Activated CD4-positive, CD25-positive, alpha-beta regulatory T cell treated with anti-CD3 and anti-CD28 coated beads, Interleukin-2, amount 50 U/mL, for 24 hours (primary cell): ENCODE measurements at places on chromosomes 12 and 14.

DNA sequence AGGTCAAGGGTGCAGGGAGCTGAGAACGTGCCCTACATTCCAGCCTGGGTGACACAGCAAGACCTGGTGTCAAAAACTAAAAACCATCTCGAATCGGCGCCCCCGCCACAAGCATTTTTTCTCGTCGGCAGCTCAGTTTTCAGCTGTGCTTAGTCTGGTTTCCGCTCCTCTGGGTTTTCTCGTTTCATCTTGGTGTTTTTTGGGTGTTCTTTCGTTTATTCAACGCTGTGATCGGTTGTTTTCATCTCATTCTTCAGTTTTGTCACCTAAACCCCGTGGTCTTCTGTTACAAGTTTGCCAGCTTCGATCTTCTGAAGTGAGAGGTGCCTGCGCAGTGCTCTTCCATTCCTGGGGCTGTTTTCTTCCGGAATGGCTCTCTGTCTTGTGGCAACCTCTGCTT lies 41.4 kb downstream of the NOC4L start:
- no peak for ATAC-seq

GRCh38 chr12:121960541-121960940 lies 42.1 kb downstream of the CFAP251 start:
- no peak for ATAC-seq

DNA sequence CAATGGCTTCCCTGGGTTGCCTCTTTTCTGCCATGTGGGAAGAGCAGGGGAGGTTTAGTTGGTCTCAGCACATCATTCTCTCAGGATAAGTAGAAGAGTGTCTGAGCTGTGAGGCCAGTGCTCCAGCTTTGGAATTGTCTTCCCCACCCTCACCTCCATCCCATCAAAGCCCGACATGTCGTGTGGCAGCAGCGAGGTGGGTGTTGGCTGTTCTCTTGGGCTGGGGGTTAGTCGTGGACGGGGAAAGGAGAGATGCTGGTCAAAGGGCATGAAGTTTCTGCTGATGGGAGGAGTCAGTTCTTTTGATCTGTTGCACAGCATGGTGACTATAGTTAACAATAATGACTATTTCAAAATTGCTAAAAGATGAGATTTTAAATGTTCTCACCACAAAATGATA lies 404.2 kb downstream of the TMEM121 start:
- no peak for ATAC-seq

DNA sequence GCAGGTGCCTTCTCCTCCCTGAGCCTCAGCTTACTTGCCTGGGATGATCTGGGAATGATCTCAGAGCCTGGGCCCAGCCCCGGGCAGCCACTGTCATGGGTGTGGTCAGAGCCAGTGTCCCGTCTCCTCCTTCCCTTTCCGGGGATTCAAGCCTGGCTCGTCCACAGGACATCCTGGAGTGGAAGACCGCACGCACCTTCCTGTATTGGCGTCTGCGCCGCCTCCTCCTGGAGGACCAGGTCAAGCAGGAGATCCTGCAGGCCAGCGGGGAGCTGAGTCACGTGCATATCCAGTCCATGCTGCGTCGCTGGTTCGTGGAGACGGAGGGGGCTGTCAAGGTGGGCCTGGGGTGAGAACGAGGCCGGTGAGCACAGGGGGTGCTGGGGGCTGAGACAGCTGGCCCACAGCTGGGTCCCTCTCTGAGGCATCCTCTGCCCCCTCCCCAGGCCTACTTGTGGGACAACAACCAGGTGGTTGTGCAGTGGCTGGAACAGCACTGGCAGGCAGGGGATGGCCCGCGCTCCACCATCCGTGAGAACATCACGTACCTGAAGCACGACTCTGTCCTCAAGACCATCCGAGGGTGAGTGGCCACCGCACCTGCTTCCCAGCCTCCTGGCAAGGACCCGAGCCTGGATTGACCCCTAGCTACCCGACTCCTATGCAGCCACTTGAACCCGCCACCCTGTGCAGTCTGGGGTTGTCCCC lies 44.0 kb downstream of the FOXN4 start:
- no peak for ATAC-seq

- ATAC-seq, result no peak
These were observed 3.6 kb upstream of the LGALS3 start for GRCh38 chr14:55125403-55125802.

DNA sequence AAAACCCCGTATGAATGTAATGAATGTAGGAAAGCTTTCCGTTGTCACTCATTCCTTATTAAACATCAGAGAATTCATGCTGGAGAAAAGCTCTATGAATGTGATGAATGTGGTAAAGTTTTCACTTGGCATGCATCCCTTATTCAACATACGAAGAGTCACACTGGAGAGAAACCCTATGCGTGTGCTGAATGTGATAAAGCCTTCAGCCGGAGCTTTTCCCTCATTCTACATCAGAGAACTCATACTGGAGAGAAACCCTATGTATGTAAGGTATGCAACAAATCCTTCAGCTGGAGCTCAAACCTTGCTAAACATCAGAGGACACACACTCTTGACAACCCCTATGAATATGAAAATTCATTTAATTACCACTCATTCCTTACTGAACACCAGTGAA lies 23.8 kb downstream of the ZNF891 start:
- ATAC-seq, result no peak

DNA sequence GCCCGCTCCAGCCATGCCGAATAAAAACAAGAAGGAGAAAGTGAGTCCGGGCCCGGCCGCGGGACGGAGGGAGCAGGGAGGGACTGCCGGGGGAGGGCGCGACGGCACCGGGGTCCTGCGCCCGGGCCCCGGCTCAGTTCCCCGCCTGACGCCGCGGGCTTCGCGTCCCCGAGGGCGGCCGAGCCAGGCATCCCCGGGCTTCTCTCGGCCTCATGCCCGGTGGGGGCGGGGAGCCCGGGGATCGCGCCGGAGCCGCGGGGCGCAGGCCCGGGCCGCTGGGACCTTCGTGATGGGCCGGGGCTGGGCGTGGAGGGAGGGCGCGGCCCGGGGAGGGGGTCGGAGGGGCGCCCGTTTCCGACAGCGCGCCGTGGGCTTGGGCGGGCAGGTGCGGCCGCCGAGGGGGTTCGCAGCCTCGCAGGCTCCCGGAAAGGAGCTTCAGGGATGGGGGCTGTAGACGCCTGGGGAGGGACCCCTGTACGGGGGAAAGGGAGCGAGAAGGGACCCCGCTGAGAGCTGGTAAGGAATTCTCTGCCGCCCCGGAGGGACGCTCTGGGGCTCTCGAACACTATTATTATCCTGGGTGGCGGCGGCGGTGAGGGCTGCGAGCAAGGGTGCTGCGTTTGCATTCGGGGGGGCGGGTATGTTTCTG lies 496 bp downstream of the PPP2R5C start:
- ATAC-seq, result peak; percentile 3

GRCh38 chr12:98295681-98296080 lies 219.7 kb upstream of the TMPO start:
- no peak for ATAC-seq

- no peak for ATAC-seq
These were observed 226.1 kb downstream of the FOXN3 start for GRCh38 chr14:89190765-89191513.

DNA sequence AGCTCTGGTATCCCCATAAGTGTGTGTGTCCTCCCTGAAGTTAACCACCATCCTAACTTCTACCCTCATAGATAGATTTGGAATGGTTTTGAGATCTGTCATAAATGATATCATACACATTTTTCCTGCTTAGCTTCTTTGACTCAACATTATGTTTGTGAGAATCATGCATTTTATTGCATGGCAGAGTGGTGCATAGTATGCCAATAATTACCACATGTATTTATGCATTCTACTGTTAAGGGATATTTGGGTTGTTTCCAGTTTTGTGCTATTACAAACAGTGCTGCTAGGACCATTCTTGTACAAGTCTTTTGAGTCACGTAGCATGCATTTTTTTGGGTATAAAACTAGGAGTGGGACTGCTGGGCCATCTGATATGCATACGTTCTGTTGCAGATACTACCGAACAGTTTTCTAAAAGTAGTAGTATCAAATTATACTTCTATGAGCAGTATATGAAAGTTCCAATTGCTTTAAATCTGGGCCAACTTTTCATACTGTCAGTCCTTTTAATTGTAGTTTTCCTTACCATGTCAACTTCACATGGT lies 13.4 kb downstream of the GRIP1 start:
- no peak for ATAC-seq

DNA sequence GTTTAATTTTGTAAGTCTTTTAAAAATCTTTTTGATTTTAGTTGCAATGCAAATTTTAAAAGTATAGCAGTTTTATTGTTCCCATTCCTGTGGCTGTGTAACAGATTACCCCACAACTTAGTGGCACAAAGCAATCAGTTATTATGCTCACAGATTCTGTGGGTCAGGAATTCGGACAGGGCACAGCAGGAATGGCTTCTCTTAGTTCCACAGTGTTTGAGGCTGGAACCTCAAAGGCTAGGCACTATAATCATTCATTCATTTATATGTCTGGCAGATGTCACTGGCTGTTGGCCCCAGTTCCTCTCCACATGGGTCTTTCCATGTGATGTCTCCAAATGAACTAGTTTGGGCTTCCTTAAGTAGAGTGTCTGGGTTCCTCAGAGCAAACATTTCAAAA lies 193.3 kb downstream of the RAD51B start:
- no peak for ATAC-seq

GRCh38 chr14:75980856-75981255 lies 939 bp downstream of the TGFB3 start:
- ATAC-seq, result no peak

DNA sequence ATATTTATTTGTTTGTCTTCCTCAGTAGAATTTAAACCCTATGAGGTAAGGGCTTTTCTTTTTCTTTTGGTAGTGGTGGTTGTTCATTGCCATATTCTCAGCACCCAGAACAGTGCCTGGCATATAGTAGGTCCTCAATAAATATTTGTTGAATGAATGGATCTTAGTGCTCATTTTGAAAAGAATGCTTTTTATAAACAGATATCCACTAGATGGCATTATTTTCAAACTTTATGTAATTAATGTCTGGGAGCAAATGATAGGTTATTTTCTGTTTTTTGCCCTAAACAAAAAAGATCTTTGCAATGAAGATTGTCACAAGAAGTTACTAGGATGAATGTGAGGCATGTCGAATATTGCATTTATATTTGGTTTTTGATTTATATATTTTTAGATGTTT lies 64.1 kb downstream of the RAD51B start:
- ATAC-seq, result no peak

GRCh38 chr12:51192284-51192671 lies 19.3 kb upstream of the TFCP2 start:
- ATAC-seq, result no peak

DNA sequence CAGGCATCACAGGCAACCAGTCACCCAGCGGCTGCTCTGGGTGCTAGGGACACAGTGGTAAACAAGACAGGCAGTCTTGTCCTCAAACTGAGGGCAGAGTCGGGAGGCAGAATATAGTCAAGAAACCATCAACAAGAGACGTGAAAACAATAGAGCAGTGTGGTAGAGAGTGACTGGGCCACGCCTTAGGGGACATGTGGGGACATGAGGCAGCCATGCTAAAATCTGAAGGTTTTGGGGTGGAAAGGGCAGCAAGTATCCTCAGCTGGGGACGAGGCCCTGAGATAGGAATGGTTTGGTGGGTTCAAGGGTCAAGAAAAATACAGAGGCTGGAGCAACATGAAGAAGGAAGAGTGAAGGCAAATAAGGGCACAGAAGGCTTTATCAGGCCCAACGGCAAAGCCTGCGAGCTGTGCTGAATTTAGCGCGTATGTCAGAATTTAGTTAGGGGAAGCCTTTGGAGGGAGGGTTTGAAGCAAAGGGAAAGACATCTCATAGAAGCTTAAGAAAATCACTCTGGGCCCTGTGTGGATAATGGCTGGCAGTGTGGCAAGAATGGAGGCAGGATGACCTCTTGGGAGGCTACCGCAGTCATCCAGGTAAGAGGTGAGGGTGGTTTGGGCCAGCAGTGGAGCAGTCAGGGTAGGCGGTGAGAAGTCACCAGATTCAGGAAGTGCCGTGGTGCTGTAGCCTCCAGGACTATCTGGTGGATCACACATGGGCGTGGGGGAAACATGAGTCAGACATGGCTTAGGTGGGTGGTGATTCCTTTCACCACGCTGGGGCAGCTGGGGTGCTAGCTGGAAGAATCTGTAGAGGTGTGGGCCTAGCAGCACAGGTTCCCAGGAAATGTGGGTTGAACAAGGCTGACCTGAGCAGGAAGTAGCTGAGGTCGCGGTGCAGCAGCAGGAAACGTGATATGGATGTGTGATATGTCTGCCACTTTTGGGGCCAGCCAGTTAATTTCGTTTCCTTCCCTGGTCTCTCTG lies 3.0 kb downstream of the EVL start:
- ATAC-seq, result peak; percentile 37

- ATAC-seq, result no peak
These were observed 16.4 kb upstream of the NUDT4 start for GRCh38 chr12:93361151-93361919.

DNA sequence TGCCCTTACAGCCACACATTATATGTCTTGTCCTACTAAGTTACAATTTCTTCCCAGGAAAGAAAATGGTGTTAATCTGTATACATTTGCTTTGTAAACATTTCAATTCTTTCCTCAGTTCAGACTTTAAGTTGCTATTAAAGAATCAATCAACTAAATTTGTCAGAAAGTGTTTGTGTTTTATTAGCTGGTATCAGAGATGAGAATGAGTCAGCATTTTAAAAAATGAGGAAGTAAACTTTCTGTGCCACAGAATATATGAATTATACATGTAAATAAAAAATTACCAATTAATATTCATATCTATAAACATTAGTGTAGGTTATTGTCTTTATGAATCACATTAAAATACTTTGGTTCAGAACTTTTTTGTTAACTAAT lies 82.0 kb downstream of the LMO3 start:
- no peak for ATAC-seq

- ATAC-seq, result no peak
These were observed 1.7 kb downstream of the TBX3 start for GRCh38 chr12:114682106-114682784.

- no peak for ATAC-seq
These were observed 35.5 kb upstream of the DYRK2 start for GRCh38 chr12:67613040-67613439.

DNA sequence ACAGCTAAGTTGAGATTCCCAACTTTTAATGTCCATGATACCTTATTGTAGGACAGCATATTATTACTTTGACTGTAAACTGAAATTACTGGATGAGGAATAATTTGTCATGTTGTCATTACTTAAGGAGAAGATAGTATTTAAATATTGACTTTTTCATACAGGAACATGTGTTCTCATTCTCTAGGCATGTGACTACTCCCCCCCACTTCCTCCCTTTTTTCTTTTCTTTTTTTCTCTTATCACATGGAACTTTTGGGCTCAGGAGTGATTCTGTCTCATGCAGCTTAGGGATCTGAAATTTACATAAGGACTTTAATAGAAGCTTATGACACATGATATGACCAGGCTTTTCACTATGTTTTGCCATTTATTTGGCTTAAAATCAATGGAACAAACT lies 127.7 kb upstream of the SLCO1C1 start:
- ATAC-seq, result no peak

- peak; percentile 75 for ATAC-seq
These were observed 22.6 kb downstream of the GPHB5 start for GRCh38 chr14:63296060-63296563.

DNA sequence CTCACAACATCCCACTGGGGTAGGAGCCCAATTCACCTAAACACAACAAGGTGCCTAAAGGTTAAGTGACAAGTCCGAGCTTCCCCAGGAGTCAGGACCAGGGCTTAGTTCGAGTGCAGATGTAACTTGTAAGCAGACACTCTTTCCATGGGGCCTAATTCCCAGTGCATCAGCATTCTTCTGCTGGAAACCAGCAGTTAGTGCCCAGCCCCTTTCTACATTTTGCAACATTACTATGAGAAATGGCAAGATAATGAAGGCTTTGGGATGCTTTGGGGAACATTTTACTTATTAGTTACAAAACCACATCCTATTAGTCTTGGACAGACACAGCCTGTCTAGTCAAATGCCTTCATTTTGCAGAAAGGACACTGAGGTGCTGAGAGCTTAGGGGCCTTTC lies 179.8 kb downstream of the CALM1 start:
- no peak for ATAC-seq
